ENCODE measurements at places on chromosomes 5 and 9.

DNA sequence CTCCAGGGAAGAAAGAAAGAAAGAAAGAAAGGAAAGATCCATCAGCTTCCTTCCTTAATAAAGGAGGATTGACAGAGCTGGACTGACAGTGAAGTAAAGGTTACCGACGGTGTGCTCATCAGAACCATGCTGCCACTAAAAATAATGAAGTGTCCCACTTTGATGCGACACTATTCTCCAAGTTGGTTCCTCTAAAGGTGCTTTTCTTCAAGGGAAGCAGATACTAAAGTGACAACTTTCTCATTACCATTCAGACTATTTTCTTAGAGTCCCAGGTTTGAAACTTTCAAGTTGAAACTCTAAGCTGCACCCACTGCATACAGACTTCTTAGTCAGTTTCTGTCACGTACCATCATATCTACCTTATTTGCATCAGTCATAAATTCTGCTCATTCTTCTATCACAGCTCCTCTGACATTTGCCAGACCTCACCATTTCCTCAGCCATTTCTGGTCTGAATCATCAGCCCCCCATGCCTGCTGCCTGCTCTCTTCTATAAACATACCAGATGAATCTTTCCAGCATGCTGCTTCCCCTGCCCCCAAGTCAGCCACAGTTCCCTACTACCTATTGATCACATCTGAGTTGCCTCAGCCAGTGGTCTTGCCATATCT lies 177.6 kb downstream of the DEPDC1B start:
- DNase-seq = peak; percentile 81

- DNase-seq = no peak
Measured at GRCh38 chr5:72386639-72387038, 66.5 kb downstream of the PTCD2 start.

DNA sequence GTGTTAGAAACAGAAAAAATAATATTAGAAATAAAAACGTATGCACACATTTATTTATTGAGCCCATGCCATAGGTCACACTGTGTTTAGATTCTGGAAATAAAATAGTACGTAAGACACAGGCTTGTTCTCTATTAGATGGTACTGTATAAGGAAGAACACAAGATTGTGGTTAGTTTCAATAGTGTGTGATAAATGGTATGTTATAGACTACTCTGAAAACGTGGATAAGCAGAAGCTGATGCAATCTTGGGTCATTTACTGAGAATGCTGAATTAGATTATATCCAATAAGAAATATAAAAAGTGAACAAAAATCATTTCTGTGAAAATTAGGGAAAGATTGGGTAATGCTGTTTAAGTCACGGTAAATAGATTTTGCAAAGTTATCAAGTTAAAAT lies 1456.4 kb upstream of the ACO1 start:
- DNase-seq = no peak

DNA sequence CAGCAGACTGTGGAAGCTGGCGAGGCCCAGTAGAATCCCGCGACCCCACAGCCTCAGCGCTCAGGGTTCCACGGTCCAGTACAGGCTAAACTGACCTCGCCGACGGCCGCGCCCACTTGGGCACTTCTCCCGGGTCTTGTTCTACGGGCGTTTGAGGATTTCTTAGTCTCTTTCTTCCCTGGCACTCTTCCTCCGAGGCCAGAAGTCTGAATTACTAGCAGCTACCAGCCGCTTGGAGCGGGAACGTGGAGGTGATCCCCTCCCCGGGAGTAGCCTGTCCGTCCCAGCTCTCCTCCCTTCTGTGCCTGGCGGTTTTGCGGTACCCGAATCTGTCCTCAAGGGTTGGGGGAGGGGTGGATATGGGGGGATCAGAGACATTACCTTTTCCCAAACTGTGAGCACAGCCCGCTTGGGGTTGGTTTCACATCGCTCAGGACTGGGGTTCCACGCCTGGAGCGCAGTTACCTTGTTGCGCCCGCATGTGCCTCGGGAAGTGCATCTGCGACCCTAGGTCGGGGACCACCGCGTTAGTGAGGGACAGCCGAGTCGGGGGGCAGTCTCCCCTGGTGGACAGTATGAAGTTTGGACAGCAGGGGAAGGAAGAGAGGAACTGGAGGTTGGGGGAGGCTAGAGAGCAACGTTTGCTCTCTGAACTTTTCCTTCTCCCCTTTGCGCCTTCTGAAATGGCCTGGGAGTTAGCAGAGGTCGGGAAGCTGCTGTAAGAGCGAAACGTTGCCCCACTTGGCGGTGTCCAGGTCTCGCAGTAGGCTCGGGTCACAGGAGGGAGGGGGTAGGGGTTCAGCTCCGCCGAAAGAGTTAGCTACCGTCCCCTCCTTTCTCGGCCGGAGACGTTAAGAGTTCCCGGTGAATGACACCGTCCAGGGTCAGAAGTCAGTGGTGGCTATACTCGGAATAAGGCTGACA lies 190.8 kb downstream of the MEF2C start:
- DNase-seq = no peak

DNA sequence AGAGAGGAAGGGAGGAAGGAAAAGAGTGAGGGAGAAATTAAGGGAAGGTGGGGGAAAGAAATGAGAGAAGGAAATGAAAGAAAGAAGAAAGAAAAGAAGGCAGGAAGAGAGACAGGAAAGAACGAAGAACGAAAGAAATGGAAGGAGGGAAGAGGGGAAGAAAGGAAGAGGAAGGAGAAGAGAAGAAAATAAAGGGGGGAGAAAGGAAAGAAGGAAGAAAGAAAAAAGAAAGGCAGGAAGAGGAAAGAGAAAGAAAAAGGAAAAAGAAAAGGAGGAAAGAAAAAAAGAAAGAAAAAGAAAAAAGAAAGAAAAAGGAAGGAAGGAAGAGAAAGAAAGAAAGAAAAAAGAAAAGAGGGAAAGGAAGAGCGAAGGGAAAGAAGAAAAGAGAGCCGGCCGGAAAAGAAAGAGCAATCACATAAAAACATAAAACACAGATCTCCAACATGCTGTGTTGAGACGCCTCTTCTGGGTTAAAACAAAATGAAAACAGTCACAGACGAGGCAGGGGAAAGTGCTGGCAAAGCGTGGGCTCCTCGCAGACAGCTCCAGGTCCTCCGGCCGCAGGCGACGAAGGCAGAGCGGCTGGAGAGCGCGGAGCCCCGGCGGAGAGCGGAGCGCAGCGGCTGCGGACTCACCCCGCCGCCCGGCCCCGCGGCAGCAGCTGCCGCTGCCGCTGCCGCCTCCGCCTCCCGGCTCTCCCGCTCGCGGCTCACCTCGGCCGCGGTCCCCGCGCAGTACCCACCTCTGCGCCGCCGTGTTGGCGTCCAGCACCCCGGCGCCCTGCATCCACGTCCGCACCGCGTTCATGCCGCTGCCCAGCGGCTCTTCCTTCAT lies 896 bp downstream of the EBF1 start:
- peak; percentile 49 for DNase-seq

DNA sequence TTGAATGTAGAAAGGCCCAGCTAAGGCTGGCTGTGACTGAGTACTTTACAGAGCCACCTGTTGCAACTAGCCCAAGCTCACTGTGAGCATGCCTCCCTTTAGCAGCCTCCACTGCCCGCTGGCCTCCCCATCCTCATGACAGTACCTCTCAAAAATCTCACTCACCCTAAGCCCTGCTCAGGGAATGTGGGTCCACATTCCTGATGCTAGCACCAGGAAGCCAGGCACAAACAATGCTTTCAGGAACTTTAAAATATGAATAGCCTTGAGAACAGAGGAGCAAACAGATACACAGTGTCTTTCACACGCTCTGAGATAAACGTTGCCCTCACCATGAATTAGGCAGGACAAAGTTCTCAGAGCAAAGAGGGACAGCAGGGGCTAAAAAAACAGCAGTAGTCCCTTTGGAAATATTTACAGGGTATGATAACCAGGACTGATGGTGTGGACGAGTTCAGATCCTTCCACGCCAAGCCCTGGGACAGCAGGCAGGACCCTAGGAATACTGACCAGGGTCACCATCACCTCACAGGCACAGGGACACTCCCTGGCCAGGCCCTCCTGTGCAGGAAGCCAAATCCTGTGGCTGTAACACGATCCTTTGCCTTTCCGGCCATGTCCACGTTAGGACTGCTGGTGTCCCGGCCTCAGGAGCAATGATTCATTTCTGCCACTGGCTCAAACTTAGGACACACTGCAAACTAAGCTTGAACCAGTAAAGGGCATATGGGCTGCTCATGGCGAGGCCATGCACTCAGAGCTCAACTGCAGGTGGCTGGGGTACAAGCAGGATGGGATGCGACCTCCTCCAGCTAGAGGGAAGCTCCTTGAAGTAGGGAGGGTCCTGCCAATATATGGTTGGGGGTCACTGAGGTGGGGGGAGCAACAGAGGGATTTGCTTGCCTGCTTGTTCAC lies 9.6 kb downstream of the ACSL6 start:
- no peak for DNase-seq

- DNase-seq = no peak
Measured at GRCh38 chr9:84137968-84138367, 157.4 kb downstream of the RMI1 start.

GRCh38 chr9:76023715-76024195 lies 133.3 kb downstream of the PCSK5 start:
- DNase-seq = peak; percentile 8

GRCh38 chr5:94709277-94709676 lies 90.8 kb downstream of the SLF1 start:
- no peak for DNase-seq

- no peak for DNase-seq
Measured at GRCh38 chr9:93577078-93577974, 942 bp downstream of the PHF2 start.

- peak; percentile 60 for DNase-seq
Measured at GRCh38 chr9:104808035-104808614, 44.2 kb downstream of the NIPSNAP3B start.

GRCh38 chr9:134847138-134847537 lies 33.5 kb upstream of the FCN2 start:
- no peak for DNase-seq

GRCh38 chr5:58457050-58457449 lies 2.8 kb downstream of the PLK2 start:
- no peak for DNase-seq

GRCh38 chr5:165887147-165887546 lies 2381.7 kb downstream of the MAT2B start:
- no peak for DNase-seq

Data from fibroblast of skin of right quadriceps (primary cell).